NCI-H2227 treated with DMSO at 0.1 percent for 48 hours (cell line): ENCODE measurements at places on chromosomes 5 and 9.

DNA sequence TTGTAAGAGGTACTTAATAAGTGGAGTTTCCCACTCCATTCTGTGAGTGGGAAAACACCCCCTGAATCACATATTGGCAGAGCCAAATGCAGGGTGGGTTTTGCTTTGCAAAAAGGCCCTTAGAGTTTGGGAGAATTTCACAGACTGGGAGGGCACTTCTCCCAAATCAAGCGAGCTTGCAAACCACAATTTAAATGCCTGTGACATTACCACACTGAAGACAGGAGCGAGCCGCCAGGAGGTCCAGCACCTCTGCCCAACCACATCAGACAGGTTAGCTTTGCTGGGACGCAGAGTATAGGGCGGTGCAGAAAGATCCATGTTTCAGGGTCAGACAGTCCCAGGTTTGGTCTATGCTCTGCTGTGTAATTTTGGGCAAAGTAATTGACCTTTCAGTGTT, 2.3 kb downstream of the ALAD start:
- no peak for DNase-seq

GRCh38 chr9:132590037-132590317, 7.6 kb downstream of the BARHL1 start:
- no peak for DNase-seq

GRCh38 chr5:154756009-154756867, 1.1 kb downstream of the LARP1 start:
- DNase-seq: no peak

- peak; percentile 86 for DNase-seq
These were observed 28.4 kb downstream of the NNT start for GRCh38 chr5:43631182-43631910.

DNA sequence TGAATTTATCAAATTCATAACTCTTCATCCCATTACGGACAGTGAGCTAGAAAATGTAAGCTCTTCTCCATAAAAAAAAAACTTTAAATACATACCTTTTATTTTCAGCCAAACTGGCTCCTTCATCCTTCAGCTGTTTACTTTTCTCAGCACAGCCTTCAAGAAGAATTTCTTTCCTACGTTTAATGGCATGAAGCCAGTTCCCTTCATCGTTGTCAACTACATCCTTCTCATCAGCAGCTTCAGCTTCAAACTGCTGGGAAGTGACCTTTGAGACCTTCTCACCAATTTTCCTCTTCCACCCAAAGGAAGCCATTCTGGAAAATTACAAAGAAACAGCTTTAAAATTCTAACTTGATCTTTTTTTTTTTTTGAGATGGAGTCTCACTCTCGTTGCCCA, 9.1 kb downstream of the TTC33 start:
- DNase-seq: peak; percentile 16

DNA sequence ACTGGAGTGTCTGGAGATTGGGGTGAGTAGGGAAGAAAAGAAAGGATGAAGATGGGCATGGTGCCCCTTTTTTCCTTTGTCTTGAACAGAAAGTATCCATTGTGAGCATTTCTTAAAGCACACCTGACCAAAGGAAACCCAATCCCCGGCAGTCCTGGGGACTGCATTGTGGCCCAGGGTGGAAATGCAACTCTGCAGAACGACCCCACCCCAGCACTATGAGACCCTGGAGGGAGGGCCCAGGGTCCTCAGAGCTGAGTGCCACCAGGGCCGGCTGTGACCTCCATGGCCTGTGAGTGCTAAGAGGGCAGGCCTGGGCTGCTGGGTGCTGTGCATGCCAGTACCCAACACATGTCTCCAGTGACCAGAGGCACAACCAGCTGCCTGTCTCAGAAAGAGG, 18.5 kb downstream of the EEIG1 start:
- no peak for DNase-seq

GRCh38 chr9:114259798-114260523, 62.9 kb upstream of the ORM1 start:
- DNase-seq: no peak

DNA sequence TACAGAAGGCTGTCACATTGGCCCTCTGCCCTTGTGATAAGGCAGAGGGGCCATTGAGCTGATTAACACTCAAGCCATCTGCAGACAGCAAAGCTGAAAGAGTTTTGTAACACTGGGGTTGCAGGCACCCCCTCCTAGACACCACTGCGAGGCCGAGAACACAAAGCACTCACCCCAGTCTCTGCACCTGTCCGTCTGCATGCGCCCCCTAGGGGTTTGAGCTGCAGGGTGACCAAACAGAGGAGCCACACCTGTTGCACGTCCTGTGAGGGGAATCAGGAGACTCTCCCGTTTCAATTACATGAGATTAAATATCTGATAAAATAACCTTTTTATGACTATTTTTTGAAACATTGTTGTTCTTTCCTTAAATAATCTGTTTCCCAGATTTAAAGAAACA, 1180.4 kb downstream of the CDH9 start:
- DNase-seq: no peak

DNA sequence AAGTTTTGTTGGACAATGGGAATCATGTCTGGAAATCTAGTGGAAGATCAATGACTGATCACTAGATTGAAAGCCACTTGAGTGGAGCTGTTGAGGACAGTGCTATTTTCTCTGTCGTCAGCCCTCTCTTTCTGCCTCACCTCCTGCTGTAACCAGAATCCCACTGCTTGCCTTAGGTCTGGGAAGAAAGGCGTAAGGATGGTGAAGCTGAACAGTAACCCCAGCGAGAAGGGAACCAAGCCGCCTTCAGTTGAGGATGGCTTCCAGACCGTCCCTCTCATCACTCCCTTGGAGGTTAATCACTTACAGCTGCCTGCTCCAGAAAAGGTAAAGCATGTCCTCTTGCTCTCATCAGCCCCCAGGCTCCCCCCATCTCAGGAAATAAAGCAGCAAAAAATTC, 1.1 kb downstream of the NSG2 start:
- DNase-seq: no peak

GRCh38 chr9:130869250-130869649, 27.4 kb downstream of the QRFP start:
- DNase-seq: no peak

DNA sequence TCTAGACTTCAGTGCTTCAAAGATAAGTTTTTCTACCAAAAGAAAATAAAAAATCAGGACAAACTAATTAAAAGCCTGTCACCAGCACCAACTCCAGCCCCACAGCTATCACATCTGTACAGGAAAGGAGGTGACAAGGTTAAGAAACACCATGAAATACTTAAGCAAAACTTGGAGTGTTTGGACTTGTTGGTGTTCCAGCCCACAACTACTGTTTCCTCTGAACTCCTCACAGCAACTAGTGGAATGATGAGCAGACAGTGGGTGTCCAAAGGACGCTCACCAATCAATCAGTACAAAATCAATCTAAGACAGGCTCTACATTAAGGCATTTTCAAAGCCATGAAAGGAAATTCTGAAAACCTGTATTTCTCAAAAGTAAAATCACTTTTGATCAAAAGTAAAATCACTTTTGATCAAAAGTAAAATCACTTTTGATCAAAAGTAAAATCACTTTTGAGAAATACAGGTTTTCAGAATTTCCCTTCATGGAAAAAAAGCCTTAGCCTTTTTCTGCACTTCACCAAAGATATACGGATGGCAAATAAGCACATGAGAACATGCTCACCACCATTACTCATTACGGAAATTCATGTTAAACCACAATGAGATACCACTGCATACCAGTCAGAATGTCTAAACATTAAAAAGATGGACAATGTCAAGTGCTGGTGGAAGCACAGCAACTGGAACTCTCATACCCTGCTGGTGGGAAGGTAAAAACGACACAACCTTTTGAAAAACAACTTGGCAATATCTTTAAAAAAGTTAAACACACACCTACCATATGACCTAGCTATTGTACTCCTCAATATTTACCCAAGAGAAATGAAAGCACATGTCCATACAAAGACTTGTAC, 79.7 kb downstream of the MED27 start:
- DNase-seq: no peak

- DNase-seq: no peak
These were observed 25.8 kb downstream of the RFX3 start for GRCh38 chr9:3500044-3500443.
